ENCODE measurements at places on chromosomes 4 and X. TPM values are rescaled to one million over a fixed set of nuclear protein-coding genes. Genes with fewer than 3 reads are reported as not detected.

SSX3 gene
- not detected for total RNA-seq

DNA sequence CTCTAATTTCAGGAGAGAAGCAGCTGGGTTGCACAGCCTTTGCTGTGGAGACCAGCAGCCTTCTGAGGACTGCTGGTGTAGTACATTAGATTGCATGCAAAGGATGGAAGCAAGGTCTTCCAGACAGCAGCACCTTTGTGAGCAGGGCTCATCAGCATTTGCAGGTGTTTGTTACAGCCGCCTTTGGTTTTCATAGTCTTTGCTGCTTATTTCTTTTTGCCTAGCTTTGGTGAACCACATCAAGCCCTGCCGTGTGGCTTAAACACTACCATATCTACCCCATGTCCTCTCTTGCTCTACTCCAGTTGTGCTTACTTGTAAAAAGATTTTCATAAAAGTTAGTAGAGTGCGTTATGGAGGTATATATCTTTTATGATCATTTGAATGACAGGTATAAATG lies 57.5 kb downstream of the MTM1 start:
- peak overlapping the region; percentile 27 for H3K27ac ChIP-seq
- H3K27me3 ChIP-seq: no peaks in the 10 kb centered on the region
- H3K4me1 ChIP-seq: peaks cover 32% of the 10 kb centered on the region

- DNase-seq: no peak
- H3K27ac ChIP-seq: no peak overlapping the region
- H3K27me3 ChIP-seq: no peaks in the 10 kb centered on the region
- H3K36me3 ChIP-seq: no peaks in the 10 kb centered on the region
- no peaks in the 10 kb centered on the region for H3K4me1 ChIP-seq
- no peak overlapping the region for H3K4me3 ChIP-seq
Observed at GRCh38 chrX:105297041-105297440, 76.5 kb upstream of the TEX13A start.

- no peak overlapping the region for H3K4me3 ChIP-seq
- H3K27ac ChIP-seq: no peak overlapping the region
- no peaks in the 10 kb centered on the region for H3K27me3 ChIP-seq
Observed at GRCh38 chr4:150247184-150247583, 168.9 kb downstream of the DCLK2 start.

- H3K27me3 ChIP-seq: no peaks in the 10 kb centered on the region
- no peak within 1 kb of the TSS for H3K27ac ChIP-seq
- no peaks in the 10 kb centered on the region for H3K36me3 ChIP-seq
- H3K4me3 ChIP-seq: no peak within 1 kb of the TSS
- no peak for DNase-seq
Observed at GRCh38 chrX:119072744-119073143, at the start of gene CT47C1. Gene CT47C1, plus strand, starts transcription at chrX:119072993. Its CDS starts 233 bp downstream, at chrX:119073226.

- no peak for DNase-seq
- no peaks in the 10 kb centered on the region for H3K4me1 ChIP-seq
- no peaks in the 10 kb centered on the region for H3K27me3 ChIP-seq
Observed at GRCh38 chr4:69639542-69639941, at the start of gene UGT2A2. Gene UGT2A2, minus strand, starts transcription at chr4:69639642. Its CDS starts 2 bp downstream, at chr4:69639640.

GRCh38 chrX:111123125-111123524 lies 27.1 kb downstream of the PAK3 start:
- no peak for DNase-seq
- peak overlapping the region; percentile 63 for H3K4me3 ChIP-seq
- peaks cover 12% of the 10 kb centered on the region for H3K4me1 ChIP-seq
- H3K27me3 ChIP-seq: no peaks in the 10 kb centered on the region
